NCI-H1048 (cell line): ENCODE measurements at places on chromosomes 13 and 19.

GRCh38 chr13:21079221-21079620 is 17.8 kb upstream of the LATS2 start:
- DNase-seq = no peak

GRCh38 chr13:42803563-42804204 is 22.3 kb downstream of the FAM216B start:
- no peak for DNase-seq

GRCh38 chr19:17658240-17658639 is 29.9 kb downstream of the UNC13A start:
- DNase-seq = no peak

- DNase-seq = no peak
Observed at GRCh38 chr13:43876366-43876765, 3.2 kb downstream of the CCDC122 start.

DNA sequence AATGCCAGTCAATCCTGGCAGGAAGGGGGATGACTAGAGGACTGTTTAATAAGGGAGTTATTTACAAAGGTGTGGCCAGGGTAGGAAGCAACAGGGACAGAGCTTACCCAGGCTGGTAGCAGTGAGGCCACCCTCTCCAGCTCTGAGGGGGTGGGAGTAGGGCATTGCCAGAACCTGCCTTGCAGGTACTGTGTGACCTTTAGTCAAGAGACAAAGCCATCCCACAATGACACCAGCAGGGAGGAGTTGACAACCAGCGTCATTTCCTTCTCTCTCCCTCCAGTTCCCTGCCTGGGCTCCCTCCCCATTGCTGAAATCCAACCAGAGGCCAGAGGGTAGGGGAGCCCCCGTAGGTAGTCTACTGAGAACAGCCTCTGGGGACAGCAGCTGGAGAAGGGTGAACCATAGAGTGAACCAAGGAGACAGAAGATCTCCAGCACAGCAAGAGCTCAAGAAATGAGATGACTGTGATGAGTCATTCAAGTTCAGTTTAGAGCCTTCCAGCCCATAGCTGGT is 33.3 kb upstream of the SPATA13 start:
- no peak for DNase-seq

DNA sequence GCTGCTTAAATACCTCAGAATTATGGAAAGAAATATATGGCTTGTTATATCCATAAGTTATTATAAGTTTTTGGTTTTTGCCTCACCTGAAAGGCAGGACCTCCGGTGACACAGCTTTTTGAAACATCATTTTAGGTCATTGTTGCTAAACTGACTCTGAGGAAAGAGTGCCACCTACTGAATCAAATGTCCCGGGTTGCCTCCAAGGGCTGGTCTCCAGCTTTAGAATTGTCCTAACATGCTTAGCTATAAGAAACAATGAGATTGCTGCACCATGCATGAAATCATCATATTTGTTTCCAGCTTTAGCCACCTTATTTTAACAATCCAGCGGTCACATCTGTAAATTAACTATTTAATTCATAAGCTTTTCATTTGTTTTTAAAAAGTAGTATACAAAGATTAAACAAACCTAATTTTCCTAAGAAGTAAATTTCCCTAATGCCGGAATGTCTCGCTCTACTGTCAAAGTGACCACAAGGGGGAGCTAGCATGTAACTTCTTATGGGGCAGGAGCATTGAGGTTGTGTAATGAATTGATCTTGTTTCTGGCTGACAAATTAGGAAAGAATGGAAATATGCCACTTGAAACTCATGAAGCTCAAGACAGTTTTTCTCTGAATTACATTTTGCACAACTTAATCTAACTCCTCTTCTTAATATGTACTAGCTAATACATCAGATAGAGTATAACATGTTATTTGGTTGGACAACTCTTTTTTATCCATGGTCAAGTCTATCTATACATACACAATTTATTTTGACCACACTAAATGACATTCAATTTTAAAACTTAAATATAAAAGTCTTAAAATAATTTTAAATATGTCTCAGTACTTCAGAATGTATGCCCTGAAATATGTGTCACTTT is 6.7 kb upstream of the PCDH17 start:
- DNase-seq = no peak

- DNase-seq = no peak
Observed at GRCh38 chr19:8615024-8615423, 4.5 kb upstream of the ADAMTS10 start.

DNA sequence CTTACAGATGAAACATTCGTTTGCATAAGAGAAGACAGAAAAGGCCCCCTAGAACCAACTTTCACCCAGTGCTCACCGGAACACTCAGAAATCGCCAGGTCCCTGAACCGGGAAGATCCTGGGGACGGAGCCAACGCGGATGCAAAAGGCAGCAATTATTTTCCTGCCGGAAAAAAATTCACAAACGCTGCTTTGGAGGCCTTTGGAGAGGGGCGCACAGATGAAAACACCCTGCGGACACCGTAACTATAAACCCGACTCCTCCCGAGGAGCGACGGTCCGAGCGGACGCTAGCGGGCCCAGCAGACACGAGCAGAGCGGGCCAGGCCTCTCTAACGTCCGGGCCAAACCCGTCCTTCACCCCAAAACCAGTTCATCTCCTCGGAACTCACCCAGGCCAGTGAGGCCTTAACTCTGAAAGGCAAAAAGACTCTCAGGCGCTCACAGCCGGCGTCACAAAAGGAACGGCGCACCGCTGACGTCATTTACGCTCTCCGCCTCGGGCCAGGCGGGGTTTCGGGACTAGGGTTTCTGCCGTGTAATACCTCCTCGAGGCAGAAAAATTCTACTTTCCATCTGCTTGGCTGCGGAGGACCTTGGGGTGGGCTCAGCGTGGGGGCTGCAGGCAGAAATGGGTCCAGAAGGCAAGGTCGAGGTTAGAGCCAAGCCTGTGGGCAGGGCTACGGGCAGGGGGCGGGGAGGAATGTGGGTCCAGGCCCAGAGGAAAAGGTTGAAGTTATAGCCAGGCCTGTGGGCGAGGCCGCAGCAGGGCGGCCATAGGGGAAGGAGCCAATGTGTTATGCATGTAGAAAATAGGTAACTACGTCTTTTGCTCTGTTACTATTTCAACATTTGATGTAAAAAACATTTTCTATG is at the start of gene ZNF426:
TSS of gene ZNF426 (minus strand) at position 463 of the 876 bp plus-strand sequence. CDS start 2,413 bp downstream, outside the sequence.
- DNase-seq = no peak

DNA sequence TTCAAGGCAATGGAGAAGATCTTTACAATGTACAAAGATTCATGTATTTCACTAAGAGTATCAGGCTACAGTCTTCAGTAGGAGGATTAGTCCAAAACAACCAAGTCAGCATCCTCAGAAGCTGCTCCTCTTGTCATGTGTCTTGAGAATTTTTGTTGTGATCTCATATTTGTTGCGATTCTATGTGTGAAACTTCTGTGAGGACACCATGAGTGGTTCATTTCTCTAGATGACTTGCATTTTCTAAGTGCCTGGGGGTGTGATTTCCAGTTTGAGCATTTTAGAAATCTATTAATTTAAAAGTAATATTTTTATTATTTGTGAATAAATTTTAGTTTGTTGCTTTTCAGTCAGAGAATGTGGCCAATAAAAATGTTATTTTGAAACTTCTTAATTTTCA is 94.5 kb downstream of the RAP2A start:
- no peak for DNase-seq

GRCh38 chr19:17843292-17843827 is 4.4 kb downstream of the JAK3 start:
- no peak for DNase-seq

DNA sequence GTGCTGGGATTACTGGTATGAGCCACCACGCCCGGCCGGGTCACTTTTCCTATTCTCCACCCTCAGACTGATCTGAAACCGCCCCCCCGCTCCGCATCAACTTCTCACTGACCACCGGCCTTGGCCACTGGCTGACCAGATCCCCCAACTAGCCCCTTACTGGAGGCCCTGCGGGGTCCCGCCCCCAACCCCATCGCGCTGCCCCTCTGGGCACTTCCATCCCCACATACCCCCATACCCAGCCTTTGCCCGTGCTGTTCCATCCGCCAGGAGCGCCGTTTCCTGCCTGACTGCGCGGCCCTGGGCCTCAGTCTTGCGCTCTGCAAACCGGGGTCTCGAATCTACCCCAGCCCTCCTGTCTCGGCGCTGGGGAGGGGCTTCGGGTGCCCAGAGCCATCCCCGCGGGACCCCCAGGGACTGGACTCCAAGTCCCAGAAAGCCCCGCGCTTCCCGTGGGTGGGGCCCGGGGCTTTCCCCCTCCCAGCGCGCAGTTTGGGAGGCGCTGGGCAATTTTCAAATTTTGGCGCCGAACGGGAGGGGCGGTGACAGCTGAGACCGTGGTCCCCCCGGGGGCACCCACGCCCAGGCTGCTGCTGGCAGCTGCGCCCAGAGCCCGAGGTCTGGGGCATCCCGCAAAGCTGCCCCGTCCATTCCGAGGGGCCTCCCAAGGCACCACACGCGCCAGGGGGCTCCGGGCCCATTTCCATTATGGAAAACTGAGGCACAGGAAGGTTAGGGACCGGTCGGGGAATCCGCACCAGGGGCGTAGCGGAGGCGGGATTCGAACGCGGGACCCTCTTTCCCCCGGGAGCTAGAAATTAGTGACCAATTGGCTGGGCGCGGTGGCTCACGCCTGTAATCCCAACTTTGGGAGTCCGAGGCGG is 5.2 kb upstream of the LMNB2 start:
- DNase-seq = no peak

DNA sequence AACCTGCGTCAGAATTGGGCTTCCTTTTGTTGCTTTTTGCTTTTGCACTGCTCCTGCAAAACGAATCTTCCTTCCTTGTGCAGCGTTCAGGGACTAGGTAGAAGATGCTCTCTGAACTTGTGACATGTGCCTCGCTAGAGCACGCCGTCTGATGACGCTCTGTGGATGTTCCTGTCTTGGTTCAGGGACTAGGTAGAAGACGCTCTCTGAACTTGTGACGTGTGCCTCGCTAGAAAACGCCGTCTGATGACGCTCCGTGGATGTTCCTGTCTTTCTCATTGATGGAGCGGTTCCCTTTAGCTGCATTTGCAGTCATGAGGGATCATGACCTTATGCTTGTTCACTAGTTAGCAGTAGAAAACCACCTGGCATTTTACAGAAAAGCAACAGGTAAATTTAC is 154.0 kb downstream of the SOX1 start:
- DNase-seq = no peak

- DNase-seq = no peak
Observed at GRCh38 chr19:35592226-35592625, 6.3 kb downstream of the PMIS2 start.
